Activated naive CD8-positive, alpha-beta T cell treated with anti-CD3 and anti-CD28 coated beads, Interleukin-2, amount 50 U/mL, for 24 hours (primary cell): ENCODE measurements at places on chromosomes 11 and 22.

DNA sequence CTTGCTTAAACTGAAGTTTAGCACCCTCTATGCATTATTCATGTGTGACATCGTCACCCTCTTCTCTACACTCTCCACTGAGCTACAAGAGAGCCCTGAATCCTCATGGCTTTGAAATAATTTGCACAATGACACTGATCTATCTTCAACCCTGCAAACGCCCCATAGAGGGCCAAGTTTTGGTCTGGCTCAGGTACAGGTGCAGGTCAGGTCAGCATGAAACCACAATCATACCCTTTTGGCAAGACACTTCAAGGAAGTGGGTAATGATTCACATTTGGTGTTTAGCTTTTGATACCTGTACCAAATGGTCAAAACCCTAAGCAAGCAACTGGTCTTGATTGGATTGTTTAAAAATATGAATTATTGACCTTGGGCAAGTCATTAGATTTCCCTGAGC lies 122.2 kb upstream of the CADM1 start:
- DNase-seq: no peak

GRCh38 chr11:88814076-88814475 lies 251.7 kb downstream of the GRM5 start:
- no peak for DNase-seq

- DNase-seq: no peak
Observed at GRCh38 chr11:62144641-62145255, 20.9 kb downstream of the INCENP start.

DNA sequence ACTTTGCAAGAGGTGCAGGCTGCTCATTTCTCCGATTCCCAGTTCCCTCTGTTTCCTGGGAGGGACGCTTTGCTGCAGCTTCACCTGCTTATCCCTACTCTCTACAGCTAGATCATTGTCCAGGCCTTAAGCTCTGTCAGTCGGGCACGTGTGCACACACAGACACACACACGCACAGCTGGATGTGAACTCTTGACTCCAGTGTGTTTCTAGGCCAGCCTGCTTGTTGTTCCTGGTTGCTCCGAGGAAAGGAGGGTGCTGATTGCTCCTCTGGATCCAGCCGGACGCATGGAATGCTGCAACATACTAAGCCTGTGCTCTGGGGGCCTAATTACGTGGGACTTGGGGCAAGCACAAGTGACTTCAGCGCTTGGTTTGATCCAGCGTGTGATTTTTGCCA lies 19.7 kb downstream of the ZNRF3 start:
- no peak for DNase-seq

DNA sequence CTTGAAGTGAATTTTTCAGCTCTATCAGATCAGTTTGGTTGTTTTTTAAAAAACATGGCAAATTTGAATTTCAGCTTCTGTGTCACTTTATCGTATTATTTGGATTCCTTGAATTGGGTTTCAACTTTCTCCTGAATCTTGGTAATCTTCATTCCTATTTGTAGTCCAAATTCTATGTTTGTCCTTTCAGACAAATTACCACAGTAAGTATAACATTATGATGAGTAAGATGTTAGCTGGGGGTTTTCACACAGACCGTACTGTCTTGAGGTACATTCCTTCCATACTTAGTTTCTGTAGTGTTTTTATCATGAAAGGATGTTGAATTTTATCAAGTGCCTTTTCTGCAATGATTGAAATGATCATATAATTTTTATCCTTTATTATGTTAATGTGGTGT lies 28.0 kb downstream of the OR5B17 start:
- no peak for DNase-seq
